Panc1 (cell line): ENCODE measurements at places on chromosomes 16 and 17. TPM values are rescaled to one million over a fixed set of nuclear protein-coding genes. Genes with fewer than 3 reads are reported as not detected.

Gene TNS4
- not detected for total RNA-seq

DNA sequence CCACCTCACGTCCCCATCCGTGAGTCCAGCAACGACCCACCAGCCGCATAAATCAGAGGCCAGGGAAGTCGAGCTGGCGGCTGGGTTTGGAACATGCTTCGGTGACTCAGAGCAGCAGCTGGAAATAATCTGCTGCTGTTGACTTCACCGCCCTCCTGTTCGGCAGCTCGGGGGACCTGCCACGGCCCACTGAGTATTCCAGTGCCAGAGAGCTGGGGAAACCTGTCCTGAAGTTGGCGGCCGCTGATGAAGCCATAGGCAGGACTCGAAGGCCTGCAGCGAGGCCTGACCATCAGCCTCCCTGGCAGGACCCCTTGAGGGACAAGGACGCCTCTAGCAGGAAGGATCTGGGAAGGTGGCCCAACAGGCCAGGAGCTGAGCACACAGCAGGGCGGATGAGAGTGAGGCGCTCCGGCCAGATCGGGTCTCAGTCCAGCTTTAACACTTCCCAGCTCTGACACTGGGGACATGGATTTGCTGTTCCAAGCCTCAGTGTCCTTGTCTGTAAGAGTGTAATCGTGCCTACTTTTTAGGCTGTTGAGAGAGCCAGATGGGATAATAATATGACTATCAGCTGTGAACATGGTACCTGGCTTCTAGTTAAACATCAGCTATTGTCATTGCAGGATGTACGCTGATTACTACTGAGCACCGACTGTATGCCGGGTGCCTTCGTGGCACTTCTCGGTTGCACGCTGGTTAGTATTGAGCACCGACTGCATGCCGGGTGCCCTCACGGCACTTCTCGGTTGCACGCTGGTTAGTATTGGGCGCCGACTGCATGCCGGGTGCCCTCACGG is 50.4 kb upstream of the CIBAR2 start:
- no peak for DNase-seq

DNA sequence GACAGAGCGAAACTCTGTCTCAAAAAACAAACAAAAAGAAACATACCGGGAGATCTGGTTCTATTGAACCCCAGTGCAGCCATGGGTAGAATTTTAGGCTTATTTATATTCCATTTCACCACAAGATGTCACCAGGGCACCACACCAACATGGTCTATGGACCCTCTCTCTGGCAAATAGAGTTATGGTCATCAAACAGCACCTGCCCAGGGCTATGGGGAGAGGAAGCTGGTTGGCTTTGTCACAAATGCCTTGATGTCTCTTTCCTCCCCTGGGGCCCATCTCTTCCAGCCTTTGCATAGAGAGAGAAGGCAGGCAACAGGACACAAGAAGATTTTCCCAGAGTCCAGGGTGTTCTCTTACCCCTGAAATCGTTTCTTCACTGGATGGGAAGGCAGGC is 128.4 kb downstream of the WWOX start:
- no peak for DNase-seq

Gene ADAMTS18
- not detected for total RNA-seq

GRCh38 chr16:81599034-81599744 is 154.6 kb downstream of the CMIP start:
- no peak for DNase-seq

GRCh38 chr17:44360144-44360533 is 3.5 kb downstream of the FAM171A2 start:
- DNase-seq = no peak

Gene OR3A2
- total RNA-seq = not detected

Gene MYOCD
- not detected for total RNA-seq

GRCh38 chr16:58814348-58814801 is 80.3 kb upstream of the GOT2 start:
- no peak for DNase-seq

DNA sequence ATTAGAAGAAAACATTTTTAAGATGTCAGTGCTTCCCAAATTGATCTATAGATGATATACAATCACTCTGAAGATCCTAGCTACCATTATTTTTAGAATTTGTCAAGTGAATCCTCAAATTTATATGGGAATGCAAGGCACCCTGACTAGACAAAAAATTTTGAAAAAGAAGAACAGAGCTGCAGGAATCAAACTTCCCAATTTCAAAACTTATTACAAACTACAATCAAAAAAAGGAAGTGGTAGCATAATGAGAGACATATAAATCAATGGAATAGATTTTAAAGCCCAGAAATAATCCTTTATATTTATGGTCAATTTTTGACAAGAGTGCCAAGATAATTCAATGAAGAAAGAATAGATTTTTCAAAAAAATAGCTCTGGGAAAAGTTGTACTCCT is 198.3 kb upstream of the KCNJ16 start:
- no peak for DNase-seq

Gene KRT27
- total RNA-seq = not detected

Gene SOST
- not detected for total RNA-seq

DNA sequence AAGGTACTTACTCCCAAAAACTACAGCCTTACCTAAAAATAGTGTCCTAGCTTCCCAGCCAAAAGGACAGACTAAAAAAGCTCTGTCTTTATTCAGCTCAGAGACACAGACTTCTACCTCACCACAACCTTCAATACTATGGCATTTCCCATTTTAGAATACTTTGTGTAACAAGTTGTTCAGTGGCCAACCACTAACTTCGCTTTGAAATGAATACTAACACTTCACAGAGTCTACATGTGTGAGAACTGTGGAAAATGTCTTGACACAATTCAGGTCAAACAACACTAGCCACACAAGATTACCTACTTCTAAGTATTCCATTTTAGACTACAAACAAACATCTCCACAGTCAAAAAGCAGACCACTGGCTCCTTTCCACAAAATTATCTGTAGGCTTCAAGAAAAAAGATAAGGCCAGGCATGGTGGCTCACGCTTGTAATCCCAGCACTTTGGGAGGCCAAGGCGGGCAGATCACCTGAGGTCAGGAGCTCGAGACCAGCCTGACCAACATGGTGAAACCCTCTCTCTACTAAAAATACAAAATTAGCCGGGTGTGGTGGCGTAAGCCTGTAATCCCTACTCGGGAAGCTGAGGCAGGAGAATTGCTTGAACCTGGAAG is 3.2 kb downstream of the HELZ start:
- no peak for DNase-seq

DNA sequence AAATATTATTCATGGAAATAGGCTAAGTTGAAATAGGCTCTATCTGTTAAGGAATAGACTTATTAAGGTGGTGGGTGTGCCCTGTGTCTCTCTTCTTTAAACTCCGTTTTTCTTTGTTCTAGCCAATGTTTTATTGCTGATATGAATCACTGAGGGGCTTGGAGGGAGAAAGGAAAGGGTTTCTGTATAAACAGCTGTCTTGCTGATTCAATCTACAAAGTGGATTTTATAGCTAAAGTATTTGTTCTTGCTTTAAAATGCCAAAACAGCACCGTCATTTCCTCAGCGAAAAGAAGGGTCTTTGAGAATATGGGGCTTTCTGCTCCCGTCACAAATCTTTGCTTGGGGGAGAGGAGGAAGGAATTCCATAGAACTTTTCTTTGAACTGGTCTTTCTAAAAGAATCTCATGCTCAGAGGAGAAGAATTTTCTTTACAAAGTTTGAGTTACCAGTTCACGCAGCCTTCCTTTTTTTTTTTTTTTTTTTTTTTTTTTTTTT is 39.3 kb downstream of the MSI2 start:
- no peak for DNase-seq

GRCh38 chr16:710500-711075 is 4.3 kb upstream of the METRN start:
- no peak for DNase-seq

- no peak for DNase-seq
These were observed 431 bp downstream of the TEKT3 start for GRCh38 chr17:15340966-15341365.

DNA sequence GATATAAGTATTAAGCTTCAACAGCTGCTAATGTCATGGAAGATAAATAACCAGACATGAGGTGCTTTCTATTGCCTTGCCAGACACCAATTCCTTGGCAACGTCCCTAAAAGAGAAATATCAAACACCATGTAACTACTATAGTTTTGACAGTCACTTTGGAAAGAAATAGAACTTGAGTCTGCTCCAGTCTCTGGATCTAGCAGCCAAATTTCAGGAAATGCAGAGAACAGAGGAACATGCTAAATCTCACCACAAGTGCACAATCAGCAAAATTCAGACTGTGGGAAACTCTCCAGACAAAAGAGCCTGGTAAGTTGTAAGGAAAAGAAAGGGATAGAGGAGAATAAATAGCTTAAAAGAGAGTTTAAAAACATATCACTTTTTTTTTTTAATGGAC is 28.4 kb upstream of the TANC2 start:
- no peak for DNase-seq

- no peak for DNase-seq
These were observed 658 bp upstream of the ZNF771 start for GRCh38 chr16:30406795-30407101.

Gene SETD6
- 28.3 TPM for total RNA-seq

- DNase-seq = no peak
These were observed 10.9 kb downstream of the SMCR8 start for GRCh38 chr17:18326039-18326438.

GRCh38 chr17:42309986-42310786 is 21.9 kb downstream of the STAT5A start:
- DNase-seq = no peak

Gene APOBR
- 0.13 TPM for total RNA-seq

Gene EPN3
- 0.92 TPM for total RNA-seq

DNA sequence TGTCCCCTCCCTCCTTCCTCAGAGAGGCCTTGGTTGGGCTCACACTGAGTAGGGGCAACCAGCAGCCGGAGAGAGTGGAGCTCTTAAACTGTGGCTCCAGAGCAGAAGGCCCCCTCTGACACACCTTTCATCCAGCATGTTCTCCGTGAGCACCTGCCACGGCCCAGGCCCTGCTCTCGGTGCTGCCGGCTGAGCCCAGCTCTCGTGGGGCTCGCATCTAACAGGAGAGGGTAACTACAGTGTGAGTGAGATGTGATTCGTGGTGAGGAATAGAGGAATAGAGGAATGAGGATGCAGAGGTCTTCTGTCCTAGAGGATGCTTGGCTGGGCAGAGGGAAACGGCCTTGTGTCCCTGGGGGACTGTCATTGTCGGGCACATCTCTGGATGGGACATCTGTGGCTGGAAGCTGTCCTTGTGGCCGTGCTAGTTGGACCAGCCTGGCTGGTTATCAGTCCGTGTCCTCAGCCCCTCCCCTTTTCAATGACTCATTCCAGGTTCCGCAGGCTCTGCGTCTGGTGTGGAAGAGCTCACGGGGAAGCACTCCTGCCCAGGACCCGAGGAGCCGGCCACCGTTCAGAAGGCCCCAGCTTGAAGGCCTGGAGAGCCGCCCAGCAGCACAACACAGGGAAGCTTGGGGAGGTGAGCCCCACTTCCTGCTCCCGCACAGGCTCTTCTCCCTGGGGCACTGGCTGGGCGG is 11.9 kb upstream of the DNASE1 start:
- no peak for DNase-seq

GRCh38 chr17:77420095-77420803 is 279.5 kb downstream of the SEC14L1 start:
- DNase-seq = no peak

- no peak for DNase-seq
These were observed 51.7 kb downstream of the ZFPM1 start for GRCh38 chr16:88504489-88505404.

DNA sequence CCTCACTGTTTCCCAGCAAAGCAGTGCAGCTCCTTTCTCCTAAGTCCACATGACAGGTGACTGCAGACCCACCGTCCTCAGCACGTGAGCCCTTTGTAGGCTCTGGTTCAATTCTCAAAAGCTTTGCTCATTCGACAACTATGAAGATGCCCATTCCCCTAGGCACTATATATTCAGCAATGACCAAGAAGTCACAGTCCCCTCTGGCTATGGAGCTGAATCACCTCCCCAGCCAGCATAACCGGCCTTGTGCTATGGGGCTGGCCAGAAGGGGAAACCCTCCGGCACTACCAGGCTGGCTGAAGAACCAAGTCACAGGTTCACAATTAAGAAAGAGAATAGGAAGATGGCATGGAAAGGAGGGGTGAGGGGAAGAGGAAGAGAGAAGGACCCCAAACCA is 139.7 kb downstream of the WSCD1 start:
- DNase-seq = no peak

GRCh38 chr17:67055041-67055443 is 10.7 kb downstream of the CACNG1 start:
- no peak for DNase-seq

GRCh38 chr17:28081467-28081866 is 39.0 kb downstream of the NLK start:
- no peak for DNase-seq

- no peak for DNase-seq
These were observed 2.1 kb downstream of the CASKIN1 start for GRCh38 chr16:2194166-2194834.

Gene CCL18
- total RNA-seq = not detected

Gene LRRC75A
- total RNA-seq = 1.2 TPM

- no peak for DNase-seq
These were observed 93.4 kb downstream of the KANSL1 start for GRCh38 chr17:46099865-46100264.

DNA sequence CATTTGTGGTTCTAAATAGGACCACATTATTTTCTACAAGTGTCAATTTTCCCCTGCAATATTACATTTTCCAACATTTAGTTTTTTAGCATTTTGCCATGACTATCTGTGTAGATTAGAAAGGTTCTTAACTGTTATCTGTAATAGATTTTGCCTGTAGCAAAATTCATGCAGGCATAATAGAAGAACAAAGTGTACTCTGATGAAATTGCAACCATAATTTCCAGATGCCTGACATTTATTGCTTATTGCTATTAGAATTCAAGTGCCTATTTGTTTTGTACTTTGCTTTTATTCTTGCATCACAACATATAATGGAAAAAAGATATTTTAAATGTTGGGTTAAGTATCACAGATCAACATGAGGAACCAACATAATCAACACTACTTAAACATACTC is 337.7 kb downstream of the TOX3 start:
- DNase-seq = no peak

DNA sequence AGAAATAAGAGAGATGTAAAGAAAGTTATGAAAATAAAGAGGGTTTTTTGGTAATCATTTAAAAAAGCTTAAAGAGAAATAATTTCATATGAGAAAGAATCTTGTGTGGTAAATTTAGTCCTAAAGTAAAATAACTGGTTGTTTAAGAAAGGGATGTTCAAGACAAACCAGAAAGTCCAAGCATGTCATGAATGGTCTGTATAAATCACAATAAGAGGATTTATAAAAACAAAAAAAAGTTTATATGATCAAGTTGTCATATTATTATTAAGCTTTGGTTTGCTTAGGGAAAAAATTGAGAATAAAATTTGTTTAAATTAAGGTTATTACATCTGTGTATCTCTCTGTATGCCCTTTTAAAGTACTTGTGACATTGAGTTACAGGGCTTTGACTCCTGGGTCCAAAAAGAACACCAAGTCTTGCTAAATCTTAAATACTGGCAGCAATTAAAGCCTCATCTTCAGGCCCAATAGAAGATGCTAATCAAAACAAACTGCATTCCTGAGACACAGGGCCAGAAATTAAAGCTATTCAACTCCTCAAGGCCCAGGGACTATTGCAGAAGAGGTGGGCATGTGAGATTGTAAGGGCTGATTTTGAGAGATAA is 15.6 kb upstream of the TRIM25 start:
- no peak for DNase-seq

- DNase-seq = no peak
These were observed 83.1 kb upstream of the CNTNAP4 start for GRCh38 chr16:76193906-76194615.

- DNase-seq = no peak
These were observed 615 bp downstream of the PHKG2 start for GRCh38 chr16:30748634-30749445.

Gene CES3
- total RNA-seq = not detected

- DNase-seq = no peak
These were observed 6.4 kb upstream of the ARHGAP27 start for GRCh38 chr17:45438931-45439610.

- no peak for DNase-seq
These were observed 131.0 kb upstream of the CIBAR2 start for GRCh38 chr16:85243308-85243707.
